Non-pigmented ciliary epithelial cell (primary cell): ENCODE measurements at places on chromosomes 4 and X.

- DNase-seq, result peak; percentile 48
These were observed 181.1 kb upstream of the WDFY3 start for GRCh38 chr4:85147481-85148076.

DNA sequence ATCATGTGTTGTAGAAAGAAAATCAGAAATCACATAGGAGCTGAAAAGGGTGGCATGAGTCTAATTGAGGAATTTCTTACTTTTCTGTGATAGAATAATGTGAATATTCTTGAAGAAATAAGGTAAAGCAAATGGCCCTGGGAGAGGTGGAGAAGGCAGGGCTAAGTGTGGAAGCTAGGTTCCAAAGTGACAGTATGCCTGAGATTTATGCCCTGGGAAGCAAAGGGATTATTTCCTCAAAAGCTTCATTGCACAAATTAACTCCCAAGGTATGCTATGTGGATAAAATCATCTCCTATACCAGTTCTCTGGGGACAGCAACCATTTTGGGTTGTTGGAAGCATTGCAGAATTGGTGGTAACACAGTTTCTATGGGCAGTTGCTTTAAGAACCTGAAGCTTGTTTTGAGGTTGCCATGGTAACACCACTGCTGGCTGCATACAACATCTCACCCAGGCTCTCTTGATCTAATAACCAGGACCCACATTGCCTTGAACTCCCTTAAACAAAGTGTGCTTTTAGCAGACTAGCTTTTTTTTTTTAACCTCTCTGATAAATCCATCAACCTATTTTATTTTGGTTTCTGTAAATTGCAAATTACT, 21.0 kb downstream of the MAOA start:
- no peak for DNase-seq

DNA sequence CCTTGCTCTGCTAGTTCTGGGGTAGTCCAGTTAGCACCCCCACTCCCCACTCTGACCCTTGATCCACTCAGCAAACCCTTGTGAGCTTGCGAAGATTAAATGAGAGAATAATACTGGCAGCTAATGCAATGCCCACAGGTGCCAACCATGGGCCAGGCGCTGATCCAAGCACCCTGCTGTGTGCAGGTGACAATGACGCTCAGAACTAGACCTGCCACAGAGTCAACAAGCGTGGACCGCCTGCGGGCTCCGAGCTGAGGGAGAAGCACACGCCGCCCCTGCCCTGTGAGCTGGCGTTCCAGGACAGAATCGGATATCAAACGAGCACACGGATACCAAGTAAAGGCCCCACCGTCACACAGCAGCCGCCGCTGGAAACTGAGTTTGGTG, 129.2 kb downstream of the FAM53A start:
- no peak for DNase-seq

- no peak for DNase-seq
These were observed 538.6 kb downstream of the ANKRD50 start for GRCh38 chr4:124173912-124174311.

GRCh38 chr4:20544645-20545044, 155.6 kb upstream of the PACRGL start:
- DNase-seq, result no peak

DNA sequence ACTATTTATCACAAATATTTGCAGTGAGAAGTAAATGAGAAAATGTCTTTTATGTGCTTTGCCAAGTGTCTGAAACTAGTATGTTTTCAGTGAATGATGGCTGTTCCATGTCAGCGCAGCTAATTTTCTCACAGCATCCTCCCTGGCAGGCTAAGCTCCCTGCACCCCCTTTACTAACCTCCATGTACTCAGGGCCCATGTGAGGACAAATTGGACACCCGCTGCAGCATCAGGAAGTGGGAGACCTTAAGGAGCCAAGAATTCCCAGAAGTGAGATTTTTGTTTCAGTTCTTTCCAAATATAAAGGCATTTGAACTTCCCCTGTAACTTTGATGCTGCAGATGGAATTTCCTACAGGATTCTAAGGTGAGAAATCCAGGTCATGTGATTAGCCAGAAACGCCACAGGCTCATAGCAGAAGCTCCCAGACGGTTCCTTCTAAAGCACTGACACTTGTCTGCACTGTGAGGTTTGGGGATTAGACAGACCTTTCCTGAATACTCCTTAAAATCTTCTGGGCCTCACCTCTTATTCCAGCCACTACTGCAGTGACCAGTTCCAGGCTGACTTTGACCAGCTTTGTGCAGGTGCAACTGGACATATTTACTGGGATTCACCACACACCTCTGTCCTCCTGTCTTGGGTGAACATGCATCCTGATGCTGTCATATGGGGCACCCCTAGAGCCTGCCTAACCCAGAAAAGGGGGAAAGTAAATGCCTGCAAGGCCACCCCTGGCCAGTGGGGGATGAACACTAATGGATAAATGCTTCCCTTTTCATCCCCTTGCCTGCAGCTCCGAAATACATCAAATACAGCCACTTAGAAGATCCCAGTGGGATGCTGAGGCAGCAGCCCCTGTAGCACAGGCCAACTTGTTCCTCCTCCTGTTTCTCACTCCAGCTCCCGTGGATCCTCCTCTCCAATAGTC, 45.9 kb downstream of the LGI2 start:
- no peak for DNase-seq

DNA sequence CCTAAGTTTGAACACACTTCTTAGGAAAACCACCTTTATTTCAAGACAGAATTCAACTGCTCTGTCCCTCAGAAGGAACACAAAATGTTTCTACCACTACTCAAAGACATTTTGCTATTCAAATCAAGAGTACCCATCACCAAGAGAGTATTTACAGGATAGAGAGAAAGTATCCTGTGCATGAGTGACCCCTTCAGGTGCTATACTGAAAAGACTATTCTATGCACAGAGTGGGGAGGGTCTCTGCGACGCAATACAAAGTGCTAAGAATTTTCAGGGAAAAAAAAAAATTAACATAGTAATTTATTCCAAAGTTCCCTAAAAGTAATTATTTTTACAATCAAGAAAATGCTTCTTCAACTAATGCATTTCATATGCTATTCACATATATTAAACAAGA, 346.4 kb upstream of the FAM241A start:
- no peak for DNase-seq

DNA sequence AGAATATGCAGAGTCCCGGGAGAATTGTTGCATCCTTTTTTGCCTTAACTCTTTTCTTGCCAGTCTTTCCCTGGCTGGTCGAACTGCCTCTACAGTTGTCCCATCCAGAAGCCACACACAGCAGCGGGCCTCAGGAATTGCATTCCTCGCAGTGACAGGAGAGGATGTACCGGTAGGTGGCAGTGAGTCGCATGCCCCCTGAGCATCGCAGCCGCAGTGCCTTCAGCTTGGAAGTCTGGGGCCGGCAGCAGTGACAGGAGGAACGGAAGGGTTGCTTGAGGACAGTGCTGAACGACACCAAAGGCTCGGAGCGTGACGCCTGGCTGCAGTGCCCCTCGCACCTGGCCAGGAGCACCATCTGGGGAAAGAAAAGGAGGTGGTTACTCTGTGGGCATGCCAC, 23.5 kb downstream of the NDP start:
- DNase-seq, result no peak

- no peak for DNase-seq
These were observed 9.5 kb upstream of the GRPEL1 start for GRCh38 chr4:7077371-7077770.

GRCh38 chrX:39903937-39904336, 193.8 kb downstream of the BCOR start:
- no peak for DNase-seq

DNA sequence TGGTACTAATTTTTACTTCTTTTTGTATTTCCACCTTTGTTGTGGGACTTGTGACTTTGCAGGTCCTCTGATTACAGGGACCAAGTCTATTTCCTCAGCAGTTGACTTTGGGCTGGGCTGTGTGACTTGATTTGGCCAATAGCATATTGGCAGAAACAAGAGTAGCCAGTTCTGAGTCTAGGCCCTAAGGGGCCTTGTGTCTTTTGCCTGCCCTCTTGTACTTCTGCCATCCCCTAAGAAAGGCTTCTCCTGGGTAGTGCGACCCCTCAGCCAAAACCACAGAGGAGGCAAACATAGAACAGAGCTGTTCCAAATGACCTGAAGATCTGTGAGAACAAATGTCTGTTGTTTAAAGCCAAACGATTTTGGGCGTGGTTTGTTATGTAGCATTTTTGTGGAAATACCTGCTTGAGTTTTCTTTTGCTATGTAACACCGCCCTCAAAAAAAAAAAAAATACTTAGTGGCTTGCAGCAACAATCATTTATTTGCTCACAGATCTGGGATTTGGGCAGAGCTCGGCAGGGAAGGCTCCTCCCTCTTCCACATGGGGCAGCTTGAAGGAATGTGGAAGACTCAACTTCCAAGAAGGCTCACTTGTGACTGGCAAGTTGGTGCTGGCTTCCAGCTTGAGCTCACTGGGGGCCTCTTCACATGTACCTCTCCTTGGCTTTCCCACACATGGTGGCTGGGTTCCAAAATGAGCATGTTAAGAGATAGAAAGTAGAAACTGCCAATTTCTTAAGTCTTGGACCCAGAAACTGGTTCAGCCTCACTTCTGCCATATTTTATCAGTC, 423.0 kb upstream of the CNKSR2 start:
- DNase-seq, result no peak

DNA sequence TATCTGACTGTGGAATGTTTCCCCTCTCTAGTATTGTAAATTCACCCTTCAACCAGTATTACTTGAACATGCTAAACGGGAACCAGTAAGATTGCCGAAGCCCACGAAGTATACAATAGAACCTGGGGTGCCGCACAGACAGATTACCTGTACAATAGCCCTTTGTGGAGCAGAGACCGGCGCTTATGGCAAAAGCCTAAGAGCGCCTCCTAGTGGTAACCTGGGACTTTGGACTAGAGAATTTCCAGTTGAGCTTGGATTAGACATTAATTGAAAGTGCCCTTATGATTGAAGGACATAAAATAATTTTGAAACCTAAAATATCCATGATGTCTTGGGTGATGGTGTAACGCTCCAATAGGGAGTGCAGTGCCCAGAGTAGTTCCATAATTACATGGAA, 14.1 kb downstream of the ZNF157 start:
- no peak for DNase-seq

DNA sequence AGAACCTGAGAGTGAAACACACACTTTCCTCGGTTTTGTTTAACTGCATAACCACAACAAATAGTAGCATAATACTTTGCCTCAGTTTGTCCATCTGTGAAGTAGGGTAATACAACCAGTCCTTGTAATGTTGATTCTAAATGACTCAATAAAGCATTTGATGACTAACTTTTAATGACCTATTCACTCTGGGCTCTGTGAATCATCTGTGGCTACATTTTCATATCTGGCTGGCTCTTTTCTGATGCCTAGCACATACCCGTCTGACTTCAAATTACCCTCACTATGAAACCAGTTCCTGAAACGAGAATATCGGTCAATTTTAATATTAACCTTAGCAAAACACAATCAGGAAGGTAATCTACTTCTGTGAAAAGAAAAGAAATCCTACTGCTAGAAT, 151.0 kb downstream of the SH2D1A start:
- DNase-seq, result no peak

DNA sequence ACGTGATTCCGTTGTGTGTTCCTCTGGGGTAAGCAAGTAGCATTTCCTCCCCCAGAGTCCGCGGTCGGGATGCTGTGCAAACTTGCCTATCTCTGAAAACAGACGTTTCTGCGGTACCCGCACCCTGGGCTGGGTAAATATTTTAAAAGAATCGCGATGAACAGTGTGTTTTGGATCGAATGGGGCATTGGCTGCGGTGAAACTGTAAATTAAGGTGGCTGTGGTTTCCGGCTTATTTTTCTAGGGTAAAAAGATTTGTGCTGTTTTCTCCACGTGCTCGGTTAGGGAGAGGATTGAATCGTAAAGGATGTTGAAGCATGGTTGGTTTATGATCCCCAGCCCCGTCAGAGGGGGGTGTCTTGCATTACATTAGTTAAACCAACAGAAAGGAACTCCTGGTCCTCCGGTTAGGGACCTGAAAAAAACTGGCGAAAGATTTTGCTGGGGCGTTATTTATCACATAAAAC, 1.2 kb downstream of the HHIP start:
- no peak for DNase-seq

DNA sequence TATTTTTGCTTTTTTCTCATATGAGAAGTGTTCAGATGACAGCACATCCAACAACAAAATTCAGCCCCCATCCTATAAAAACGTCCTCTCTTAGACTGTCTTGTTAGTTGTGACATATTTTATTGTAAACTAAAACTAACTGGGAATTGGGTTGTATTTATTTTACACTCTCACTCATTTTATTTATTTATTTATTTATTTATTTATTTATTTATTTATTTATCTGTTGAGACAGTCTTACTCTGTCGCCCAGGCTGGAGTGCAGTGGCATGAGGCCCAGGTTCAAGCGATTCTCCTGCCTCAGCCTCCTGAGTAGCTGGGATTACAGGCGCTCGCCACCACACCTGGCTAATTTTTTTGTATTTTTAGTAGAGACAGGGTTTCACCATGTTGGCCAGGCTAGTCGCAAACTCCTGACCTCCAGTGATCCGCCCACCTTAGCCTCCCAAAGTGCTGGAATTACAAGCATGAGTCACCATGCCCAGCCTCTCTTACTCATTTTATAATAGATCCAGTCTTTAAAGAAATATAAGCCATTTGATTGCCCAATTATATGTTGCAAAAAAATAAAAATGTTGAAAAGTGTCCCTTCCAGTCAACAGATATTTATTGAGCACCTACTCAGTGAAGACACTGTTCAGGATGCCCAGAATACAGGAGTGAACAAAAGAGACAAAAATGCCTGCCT, 44.6 kb downstream of the PALLD start:
- no peak for DNase-seq

DNA sequence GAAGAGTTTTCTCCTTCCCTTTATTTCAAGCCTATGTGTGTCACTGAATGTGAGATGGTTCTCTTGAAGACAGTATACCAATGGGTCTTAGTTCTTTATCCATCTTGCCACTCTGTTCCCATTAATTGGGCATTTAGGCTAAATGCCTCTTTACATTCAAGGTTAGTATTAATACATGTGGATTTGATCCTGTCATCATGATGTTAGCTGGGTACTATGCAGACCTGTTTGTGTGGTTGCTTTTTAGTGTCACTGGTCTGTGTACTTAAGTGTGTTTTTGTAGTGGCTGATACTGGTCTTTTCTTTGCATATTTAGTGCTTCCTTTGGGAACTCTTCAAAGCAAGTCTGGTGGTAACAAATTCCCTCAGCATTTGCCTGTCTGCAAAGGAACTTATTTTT, 23.4 kb upstream of the WDR17 start:
- no peak for DNase-seq

DNA sequence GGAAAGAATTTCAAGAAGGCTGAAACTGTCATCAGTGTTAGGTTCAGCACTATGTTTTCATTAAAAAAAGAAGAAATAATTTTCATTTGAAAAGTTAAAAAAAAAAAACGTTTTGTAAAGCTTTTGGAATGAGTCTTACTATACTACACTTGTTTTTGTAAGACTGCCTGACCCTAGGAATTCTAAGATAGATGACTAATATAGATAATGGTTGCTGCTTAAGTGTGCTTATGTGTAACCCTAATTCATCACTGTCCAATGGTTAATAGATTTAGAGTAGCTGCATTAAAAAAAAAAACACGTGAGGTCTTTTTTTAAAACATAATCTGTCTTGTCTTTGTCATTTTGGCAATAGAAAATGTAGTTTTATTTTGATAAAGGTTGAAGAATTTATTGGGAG, 323.2 kb downstream of the IL1RAPL1 start:
- no peak for DNase-seq
